Pons (tissue), 1 donor: ENCODE measurements at places on chromosomes 7 and 10.

DNA sequence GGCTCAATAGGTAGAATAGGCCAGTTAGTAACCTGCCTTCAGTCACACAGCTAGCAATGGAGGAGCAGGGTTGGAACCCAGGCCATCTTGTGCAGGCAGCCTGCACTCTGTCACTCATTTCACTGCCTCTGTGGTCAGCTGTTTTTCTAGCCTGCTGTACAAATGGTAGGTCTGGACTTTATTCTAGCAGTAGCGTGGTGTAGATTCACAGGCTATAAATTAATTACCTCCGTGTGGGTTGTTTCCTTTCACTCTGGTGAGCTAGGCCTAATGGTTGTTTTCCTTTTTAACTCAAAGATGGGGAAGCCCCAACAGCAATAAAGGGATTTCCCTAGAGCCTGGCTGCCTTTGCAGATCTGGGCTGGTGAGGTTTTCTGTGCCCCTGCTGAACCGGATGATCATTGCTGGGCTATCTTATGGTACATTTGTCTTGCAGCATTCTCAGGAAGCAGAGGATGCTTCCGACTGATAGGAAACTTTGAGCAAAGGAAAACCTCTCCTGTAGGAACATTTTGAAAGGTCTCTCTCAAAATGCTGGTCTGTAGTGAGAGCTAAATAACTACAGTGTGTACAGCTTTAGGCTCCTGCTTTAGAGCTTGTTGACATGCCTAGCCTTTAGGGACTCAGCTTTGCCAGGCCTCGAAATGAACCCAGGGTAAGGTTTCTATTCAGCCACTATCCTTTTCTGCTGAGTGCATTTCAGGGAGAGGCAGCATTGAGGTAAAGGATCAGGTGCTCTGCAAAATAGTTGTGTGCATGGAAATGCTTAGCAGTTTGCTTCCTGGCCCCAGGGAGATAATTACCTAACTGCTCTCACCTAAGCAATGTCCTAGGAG, 157.4 kb downstream of the ST7 start:
- DNase-seq, result no peak

DNA sequence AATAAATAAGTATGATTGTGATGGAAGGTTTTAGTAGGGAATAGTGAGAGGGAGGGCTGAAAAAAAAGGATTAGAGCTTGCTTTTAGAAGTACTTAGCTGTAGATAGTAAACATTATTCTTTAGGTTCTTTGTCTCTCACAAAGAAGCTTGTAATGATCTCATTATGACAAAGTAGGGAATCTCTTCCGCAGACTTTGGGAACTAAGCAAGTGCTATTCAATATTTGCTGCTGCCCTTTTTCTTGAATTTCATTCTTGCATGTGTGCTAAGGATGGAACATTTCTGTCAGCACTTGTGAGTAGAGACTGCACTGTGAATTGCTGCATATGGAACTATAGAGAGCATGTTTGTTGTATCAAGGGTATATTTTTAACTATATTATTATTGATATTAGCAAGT, 173.4 kb downstream of the ST7 start:
- no peak for DNase-seq

- DNase-seq, result no peak
Measured at GRCh38 chr10:3225561-3225960, 53.0 kb upstream of the PITRM1 start.

- no peak for DNase-seq
Measured at GRCh38 chr7:151014950-151015349, 9.3 kb downstream of the ATG9B start.

DNA sequence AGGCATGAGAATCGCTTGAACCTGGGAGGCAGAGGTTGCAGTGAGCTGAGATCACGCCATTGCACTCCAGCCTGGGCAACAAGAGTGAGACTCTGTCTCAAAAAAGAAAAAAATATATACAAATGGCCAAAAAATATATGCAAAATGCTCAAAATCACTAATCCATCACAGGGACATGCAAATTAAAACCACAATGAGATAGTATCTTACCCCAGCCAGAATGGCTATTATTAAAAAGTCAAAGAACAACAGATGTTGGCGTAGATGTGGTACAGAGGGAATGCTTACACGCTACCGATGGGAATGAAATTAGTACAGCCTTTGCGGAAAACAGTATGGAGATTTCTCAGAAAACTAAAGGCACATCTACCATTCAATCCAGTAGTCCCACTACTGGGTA, 17.4 kb downstream of the SNX8 start:
- DNase-seq, result no peak

GRCh38 chr10:102627736-102628293, 16.5 kb upstream of the TRIM8 start:
- DNase-seq, result no peak

DNA sequence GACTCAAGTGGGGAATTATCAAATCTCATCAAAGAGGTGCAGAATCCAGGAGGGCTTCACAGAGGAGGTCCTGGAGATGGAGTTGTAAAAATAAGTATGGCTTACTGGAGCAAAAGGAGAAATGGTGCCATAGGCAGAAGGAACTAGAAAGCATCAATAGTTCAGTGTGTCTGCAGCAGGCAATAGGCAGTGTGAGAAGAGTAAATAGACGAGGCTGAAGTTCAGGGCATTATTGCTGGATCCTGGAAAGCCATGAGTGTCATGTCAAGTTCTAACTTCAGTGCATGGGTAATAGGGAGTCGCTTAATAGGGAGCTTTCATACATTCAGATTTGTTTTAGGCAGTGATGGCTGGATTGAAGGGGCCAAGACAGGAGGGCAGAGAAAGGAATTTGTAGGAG, 39.3 kb downstream of the CYP26A1 start:
- DNase-seq, result no peak

- no peak for DNase-seq
Measured at GRCh38 chr7:43071604-43072003, 40.8 kb upstream of the HECW1 start.

DNA sequence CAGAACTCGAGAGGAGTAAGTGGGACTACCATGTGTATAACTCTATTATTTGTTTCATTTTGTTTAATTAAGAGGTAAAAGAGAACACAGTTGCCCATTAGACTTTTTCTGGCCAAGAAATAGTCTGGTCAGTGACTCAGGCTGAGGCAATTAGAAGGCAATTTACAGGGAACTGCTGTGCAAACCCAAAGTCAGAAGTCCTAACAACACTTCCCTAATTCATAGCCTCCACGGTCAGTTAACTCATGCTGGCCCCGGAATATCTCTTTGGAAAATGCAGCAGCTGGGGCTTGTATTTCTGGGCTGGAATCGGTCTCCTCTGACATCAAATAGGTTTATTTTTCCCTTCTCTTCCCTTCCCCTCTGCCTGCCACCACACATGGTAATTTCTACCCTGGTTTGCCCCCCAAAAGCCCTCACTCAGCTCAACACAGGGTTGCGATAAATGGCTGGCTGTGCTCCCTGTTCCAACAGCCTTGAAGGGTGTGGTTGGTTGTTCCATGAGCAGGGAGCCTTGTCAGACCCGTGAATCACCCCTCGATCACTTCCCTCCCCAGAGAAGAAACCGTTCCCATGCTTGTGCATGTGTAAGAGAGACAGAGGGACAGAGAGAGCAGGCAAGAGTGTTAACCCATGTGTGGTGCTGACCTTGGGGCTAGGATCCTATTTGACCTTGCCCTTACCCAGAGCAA, 5.3 kb downstream of the SH3PXD2A start:
- DNase-seq, result no peak

DNA sequence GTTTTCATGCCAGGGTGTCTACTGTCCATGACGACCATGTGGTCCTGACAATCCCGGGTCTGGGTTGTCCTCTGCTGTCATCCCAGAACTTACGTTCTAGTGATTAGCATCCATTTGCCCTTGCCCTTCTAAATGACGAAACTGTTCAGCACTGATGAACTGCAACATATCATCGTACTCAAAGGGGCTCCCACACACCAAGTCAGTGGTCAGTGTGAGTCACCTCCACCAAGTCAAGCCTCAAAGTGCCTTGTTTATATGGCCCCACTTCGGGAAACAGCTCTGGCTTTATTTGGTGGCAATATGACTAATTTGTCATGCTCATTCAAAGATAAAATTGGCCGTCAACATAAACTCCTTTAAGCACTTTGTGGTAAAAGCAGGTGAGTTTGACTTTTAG, 110.7 kb downstream of the FRMD4A start:
- DNase-seq, result no peak

GRCh38 chr7:154767142-154767541, 235.8 kb downstream of the PAXIP1 start:
- no peak for DNase-seq

DNA sequence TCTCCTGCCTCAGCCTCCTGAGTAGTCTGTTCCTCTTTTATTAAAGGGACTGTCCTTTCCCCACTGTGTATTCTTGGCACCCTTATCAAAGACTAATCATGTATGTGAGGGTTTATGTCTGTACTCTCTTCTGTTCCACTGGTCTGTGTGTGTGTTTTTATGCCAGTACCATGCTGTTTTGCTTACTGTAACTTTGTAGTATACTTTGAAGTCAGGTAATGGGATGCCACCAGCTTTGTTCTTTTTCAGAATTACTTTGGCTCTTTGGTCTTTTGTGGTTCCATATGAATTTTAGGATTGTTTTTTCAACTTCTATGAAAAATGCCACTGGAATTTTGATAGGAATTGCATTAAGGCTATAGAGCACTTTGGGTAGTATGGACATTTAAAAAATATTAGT, 14.1 kb upstream of the AMZ1 start:
- DNase-seq, result no peak

DNA sequence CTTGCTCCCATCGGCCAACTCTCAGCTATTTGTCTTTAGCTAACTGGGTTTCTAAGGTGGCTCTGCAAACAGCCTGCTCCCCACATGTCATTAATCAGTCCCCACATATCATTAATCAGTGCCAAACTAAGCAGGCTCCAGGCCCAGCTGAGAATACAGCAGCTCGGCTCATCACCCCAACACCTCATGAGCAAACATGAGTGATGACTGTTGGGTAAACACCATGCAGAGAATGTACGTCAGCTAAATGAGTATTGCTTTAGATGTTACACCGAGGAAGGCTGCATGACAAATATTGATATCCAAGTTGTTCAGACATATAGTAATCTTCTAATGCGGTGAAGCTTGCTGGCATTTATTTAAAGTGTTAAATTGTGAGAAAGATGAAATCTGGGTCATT, 187.5 kb upstream of the AOAH start:
- no peak for DNase-seq

DNA sequence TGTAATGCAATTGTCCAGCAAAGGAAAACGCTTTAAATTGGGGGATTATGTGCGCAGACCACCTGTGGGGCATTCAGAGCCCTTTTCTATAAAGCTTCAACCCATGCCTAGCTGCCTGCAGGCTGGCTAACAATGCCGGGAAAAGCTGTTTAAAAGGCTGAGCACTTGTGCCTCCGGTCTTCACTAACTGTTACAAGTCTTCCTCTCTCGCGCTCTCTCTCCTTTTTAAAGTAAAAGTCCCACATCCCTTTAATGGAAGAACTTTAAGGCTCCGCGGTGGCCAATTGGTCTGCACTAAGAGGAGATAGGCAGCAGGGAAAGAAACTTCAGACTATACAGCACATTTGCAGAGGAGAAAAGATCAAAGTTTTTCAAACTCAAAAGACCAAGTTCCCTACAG, 4.6 kb downstream of the FZD8 start:
- no peak for DNase-seq

DNA sequence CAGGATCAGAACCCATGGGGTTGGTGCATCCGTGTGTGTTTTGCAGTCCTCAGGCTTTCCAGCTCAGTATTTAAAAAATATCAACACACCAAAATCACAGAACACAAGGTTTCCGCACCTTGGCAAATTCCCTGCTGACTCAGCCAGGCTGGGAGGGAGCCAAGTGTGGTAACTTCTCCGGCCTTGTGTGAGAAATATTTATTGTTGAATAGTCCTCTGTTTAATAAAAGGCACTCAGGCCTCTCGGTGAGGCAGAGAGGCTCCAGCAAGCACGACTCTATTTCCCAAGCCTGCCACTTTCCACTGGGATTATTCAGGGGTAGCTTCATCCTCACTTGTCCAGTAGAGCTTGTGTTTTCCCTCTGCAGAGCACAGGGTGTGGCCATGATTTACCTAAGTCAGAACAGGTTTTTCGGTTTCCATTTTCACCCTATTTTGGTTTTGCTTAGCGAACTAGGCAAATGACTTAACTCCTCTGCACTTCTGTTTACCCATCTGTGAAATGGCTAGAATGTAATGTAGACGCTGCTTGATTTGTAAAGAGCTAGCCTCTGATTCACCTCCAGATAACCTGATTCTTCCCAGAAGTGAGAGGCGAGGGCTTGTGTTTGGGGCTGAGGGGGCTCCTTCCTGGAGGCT, 13.0 kb upstream of the CHST15 start:
- DNase-seq, result no peak

DNA sequence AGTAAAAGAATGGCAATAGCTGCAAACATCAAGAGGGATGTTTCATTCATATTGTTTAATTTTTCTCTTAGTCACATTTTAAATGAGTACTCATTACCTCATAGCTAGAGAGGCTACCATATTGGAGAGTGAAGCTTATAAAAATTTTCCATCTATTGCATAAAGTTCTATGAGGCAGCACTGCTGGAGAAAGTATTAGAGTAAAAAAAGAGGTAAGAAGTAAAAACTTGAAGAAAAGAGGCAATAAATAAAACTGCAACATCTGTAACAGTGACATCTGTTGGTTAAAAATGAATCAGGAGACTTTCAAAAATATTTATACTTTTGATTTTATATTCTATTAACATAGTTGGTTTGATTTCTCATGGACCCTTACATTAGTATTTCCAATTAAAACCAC, 284.5 kb upstream of the SEMA3D start:
- no peak for DNase-seq

DNA sequence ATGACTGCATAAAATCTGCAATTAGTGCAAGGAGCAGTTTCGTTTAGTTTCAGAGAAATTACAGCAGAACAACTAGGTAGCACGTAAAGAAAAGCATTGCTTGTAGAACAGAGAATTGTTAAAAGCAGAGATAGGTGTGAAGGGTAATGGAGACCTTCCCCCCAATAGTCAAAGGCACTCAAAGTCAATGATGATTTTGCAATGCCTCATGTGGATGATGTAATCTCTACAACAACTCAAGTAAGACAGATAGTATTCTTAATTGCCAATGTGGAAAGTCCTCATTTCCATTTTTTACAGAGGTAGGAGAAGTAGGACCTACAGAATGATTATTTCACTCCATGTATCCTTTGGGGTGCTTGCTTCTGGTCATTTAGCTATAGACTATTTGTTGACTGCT, 94.3 kb upstream of the GNAI1 start:
- no peak for DNase-seq

DNA sequence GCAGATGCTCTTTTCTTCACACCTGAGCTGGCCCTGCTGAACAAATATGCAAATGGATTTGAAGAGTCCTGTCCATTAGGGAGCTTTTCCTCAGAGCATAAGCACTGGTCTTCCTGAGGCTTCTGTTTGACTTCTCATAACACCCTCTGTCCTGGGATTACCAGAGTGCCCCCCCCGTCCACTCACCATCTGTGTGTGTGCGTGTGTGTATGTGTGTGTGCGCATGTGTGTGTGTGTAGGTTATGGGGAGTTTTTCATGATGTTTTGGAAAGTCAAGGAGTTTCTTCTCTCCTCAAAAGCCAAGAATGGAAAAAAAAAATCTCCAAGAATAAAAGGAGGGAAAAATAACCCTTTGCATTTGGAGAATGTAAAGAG, 57.7 kb upstream of the COMTD1 start:
- no peak for DNase-seq
